Activated T-cell treated with anti-CD3 and anti-CD28 coated beads, Interleukin-2, amount 50 U/mL, for 72 hours (primary cell): ENCODE measurements at places on chromosomes 7 and 10. TPM values are rescaled to one million over a fixed set of nuclear protein-coding genes. Genes with fewer than 3 reads are reported as not detected.

The ZNF273 gene
- 19.2 TPM for total RNA-seq

The MINPP1 gene
- total RNA-seq: 10.5 TPM

- DNase-seq: no peak
Measured at GRCh38 chr7:20696002-20696605, 80.6 kb downstream of the ABCB5 start.

- DNase-seq: no peak
Measured at GRCh38 chr7:28371846-28372245, 40.5 kb upstream of the CREB5 start.

GRCh38 chr7:21938463-21938862 lies 7.2 kb downstream of the CDCA7L start:
- DNase-seq: no peak

GRCh38 chr10:86609920-86610319 lies 44.4 kb upstream of the OPN4 start:
- DNase-seq: no peak

DNA sequence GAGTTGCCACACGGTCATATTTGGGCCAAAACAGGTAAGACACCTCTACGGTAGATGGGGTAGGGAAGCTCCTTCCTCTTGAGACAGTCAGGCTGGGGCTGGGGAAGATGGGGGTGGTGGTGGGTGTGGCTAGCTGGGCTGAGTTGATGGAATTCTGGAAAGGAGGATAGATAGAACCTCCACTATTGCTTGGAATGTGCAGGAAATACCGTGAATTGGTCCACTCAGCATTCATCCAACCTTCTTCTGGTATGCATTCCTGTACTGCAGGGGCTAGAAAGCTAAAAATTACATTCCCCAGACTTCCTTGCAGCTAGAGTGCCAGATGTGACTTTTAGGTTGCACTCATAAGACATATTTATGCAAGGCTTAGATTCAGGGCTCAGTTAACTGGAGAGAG lies 24.8 kb downstream of the TLX1 start:
- no peak for DNase-seq

- DNase-seq: no peak
Measured at GRCh38 chr10:24408365-24408764, 199.4 kb downstream of the KIAA1217 start.

DNA sequence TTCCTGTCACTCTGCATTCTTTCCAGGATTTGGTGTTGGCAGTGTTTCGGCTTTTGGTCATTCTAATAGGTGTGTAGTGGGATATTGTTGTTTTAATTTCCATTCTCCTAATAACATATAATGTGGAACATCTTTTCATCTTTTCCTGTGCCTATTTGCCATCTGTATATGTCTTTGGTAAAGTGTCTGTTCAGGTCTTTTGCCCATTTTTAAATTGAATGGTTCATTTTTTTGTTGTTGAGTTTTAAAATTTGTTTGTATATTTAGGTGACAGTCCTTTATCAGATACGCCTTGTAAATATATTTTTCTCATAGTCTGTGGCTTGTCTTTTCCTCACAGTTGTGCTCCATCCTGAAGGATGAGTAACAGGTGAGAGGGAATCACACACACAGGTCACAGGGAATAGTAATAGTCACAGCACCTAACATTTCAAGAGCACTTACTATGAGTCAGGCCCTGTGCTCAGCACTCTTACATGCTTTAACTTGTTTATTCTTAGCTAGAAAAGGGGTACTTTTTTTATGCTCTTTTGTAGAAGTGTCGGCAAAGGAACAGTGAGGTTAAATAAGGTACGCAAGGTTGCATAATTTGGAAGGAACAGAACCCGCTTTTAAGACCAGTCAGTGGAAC lies 117.1 kb upstream of the GATA3 start:
- DNase-seq: no peak

DNA sequence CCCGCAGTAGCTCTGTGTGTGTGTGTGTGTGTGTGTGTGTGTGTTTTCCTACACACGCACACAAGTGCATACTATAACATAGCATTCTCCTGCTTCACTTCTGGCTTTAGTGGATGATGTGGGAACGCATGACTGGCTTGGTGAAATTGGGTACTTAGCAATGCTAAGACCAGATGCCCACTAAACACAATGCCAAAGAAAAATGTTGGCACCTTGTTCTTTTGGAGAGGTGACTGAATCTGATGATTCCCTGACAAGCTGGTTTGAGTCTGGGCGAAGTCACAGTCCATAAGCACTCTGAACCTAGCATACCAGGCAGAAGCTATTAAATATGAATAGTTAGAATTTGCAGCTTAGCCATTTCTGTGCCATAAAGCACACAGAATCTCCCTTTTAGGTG lies 68.0 kb upstream of the CDCA7L start:
- DNase-seq: no peak

The BAIAP2L1 gene
- total RNA-seq: 9.6 TPM

The MLXIPL gene
- total RNA-seq: not detected

DNA sequence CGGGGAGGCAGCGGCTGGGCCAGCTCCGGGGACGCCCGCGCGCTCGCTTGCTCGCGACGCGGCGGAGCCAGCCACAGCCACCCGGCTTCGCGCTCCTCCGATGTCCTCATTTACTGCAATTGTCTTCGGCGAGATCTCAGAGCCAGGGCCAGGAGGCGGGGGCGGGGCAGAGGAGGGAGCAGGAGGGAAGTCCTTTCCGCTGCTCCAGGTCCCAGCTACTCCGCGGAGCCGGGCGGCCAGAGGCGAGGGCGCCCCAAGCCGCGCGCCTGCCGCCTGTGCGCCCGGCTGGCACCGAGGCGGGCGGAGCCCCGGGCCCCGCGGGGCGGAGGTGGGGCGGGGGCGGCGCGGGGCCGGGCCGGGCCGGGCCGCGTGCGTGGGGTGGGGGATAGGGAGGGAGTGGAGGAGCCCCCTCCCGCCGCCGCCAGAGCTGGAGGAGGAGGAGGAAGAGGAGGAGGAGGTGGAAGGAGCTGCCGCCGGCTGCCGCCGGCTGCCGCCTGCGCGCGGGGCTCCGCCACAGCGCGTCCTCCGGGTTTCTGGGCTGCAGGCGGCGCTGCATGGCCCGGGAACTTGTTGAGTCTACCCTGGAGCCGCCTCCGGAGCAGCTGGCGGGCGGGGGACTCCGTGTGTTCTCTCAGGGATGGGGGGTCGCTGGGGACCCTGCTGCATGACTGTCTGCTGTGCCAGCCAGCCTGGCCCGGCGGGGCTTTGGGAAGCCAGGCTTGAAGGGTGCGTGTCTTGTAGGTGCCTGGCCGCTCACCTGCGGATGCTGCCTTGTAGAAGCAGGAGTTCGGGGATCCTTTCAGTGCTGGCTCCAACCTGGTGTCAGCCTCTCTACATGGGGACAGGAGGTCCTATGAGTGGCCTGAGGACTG lies at the start of gene INSYN2A:
INSYN2A (minus strand) TSS at position 310 of the 872 bp plus-strand sequence. CDS start 20,196 bp downstream, outside the sequence.
- DNase-seq: no peak

The KLF14 gene
- total RNA-seq: 0.09 TPM

GRCh38 chr10:26721561-26721960 lies 24.1 kb downstream of the PDSS1 start:
- peak; percentile 69 for DNase-seq
